ENCODE measurements at places on chromosomes 7 and 10.

DNA sequence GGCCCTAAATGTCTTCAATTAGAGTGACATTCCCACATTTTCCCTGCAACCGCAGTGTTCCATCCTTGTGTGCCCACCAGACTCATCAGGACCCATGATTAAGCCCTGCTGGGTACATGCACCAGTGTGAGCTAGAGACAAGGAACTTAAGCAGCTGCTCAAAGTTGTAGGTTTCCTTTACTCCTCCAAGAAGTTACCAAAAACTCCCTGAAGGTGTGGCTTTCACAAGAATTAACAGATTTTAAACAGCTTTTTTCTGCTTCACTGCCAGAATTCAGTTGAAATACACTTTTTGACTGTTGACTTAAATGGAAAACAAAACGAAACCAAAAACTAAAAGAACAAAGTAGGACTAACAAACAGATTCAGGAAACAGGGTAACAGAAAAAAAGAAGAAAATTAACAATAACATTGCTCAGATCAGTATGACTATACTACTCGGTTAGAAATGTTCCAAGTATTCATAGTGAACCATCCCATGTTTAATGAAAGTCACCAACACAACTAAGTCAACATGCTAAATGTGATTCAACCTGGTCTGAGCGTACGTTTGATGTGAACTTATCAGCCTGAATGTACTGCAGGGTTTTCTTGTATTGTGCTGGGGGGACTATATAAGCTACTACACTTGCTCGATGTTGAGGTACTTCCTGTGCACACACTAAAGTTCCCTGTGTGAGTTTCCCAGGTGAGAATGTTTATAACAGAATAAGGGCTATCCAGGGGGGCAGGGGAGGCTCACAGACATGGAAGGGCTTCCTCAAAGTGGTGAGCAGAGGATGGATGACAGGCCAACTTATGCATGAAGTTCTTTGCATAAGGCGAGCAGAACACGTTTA is 22.2 kb downstream of the SLC37A3 start:
- DNase-seq, result no peak

DNA sequence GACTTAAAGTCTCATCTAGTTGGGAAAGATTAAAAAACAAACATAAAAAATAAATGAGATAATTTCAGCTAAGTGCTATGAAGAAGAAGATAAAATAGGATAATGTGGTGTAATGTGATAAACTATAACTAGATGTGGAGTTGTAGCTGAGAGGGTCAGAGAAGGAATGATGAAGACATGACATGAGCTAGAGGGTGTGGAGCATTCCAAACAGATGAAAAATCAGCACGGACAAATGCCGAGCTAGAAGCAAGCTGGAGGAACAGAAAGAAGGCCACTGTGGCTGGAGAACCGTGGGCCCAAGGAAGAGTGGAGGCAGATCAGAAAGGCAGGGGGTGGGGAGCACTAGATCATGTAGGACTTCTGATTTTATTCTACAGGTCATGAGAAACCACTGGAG is 70.6 kb downstream of the CDK6 start:
- no peak for DNase-seq

DNA sequence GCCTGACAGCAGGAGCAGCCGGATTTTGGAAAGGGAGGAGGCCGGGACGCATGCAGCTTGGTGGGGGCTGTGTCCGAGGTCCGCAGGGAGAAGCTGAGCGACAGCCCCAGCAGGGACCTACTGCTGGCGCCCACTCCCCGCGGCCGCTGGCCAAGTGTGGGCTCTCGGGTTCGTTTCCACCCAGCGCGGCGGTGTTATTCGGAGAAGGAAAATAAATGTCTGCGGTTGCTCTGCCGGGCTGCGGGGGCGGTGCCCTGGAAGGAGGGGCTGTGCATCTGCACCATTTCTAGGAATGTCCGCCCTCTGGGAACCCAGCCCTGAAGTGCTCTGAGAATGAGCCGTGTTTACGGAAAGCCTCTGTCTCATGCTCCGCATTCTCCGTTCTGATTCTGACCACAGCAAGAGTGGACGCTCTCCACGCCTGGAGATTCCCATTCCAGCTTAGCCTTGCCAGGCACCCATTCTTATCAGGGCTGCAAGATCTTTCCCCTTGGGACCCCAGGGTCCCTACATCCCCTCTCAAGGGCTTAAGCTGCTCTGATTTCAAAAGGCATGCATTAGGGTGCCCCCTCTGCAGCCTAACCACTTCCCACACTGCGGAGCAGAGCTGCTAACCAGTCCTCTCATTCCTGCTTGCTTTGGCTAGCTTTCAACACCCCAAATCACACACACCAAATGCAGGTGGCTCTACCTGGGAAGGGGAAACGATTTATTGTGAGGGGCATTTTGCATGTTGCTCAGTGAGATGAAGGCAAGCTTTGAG is 256.6 kb upstream of the GLI3 start:
- no peak for DNase-seq

- no peak for DNase-seq
Measured at GRCh38 chr7:130272381-130273080, 5.9 kb downstream of the CPA2 start.

- no peak for DNase-seq
Measured at GRCh38 chr10:119493155-119493554, 49.4 kb downstream of the RGS10 start.

GRCh38 chr7:77765481-77765880 is 32.8 kb downstream of the TMEM60 start:
- no peak for DNase-seq

- no peak for DNase-seq
Measured at GRCh38 chr10:76509446-76509845, 1078.0 kb downstream of the LRMDA start.

DNA sequence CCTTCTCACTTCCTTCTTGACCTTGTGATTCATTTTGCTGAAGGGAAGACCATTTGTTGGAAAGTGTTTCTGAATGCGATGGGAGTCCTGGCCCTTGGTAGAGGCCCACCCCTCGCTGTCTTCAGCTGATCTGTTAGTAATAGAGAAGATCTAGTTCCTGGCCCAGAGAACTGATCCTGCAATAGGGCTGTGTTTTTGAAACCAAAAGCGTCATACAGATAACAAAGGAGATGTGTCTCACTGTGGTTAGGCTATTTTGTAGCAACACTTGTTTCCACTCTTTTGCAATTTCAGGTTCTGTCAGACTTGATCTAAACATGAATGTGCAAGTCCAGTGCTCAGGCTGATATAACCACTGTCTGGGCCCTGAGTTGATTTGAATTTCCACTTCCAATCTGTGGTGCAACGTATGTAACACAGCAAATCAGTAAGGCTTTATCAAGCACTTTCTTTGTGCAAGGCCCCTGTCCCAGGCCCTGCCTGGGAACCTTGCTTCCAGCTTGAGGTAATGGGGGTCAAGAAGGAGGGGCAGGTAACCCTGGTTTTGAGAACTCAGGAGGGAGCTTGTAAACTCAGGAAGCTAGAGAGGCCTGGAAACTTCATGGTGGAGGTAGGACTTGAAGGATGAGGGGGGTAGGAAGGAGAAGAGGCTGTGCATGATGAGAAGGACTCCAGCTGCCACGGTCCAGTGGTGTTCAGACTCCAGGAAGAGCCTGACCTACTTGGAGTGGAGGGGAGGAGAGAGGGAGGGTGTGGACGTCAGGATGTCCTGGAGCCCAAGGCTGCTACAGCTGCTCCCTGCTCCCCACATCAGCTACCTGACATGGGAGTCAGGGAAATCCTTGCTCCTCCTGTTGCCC is 42.2 kb upstream of the SRGN start:
- no peak for DNase-seq

DNA sequence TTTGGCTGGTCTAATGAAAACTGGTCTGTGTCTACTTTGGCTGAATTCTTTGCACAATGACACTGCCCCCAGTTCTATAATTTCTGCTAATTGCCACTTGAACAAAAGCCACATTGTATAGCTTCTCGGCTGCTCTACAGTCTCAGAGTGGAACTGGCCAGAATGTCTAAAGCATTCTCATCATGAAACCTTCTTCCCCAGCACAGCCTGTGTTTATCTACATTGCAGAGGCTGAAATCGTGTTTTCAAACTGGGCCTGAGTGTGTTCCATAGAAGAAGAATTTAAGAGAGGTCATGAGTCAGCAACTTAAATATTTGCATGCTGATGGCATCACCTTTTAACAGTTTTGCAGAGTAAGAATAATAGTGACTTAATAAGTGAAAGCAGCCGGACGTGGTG is 177.2 kb downstream of the BUB3 start:
- DNase-seq, result peak; percentile 3

GRCh38 chr7:53719122-53719521 is 683.7 kb downstream of the POM121L12 start:
- no peak for DNase-seq

Measured in NCI-H774 (cell line).